ENCODE measurements at places on chromosomes 2 and 18.
A peak's percentile ranks its signal among the peaks of the same experiment; 100 is the strongest.

GRCh38 chr2:132979339-132980093, 309.5 kb upstream of the LYPD1 start:
- no peak for DNase-seq

DNA sequence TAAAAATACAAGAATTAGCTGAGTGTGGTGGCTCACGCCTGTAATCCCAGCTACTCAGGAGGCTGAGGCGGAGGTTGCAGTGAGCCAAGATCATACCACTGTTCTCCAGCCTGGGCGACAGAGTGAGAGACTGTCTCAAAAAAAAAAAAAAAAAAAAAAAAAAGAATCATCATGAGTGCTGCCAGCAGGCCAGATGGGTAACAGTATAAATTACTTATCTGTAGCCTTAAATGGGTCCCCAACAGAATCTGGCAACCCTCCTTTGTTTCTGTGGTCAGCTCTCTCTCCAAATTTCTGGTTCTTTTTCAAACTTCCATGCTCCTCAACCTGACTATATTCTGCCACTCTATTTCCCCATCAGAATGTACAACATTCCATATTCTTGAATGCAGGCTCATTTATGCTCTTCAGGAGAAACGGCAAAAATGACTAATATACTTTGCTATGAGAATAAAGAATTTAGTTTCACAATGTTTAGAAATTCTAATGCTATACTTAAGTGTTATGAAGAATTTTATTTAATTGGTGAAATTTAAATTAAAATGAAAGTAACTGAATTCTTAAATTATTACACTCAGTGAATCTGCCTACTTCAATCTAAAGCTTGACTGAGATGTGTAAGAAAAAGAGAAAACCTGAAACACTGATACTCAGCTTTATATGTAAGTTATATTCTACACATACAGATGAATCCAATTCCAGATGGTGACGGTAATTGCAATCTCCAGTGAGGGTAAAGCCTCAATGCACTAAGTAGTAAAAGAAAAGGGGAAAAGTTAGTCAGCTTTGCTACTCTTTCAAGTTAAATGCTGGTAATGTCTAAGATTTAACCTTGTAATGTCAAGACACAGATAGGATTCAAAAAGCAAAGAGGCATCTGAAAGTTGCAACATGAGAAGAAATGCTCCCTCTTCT, 24.8 kb downstream of the LPIN2 start:
- peak; percentile 86 for DNase-seq

DNA sequence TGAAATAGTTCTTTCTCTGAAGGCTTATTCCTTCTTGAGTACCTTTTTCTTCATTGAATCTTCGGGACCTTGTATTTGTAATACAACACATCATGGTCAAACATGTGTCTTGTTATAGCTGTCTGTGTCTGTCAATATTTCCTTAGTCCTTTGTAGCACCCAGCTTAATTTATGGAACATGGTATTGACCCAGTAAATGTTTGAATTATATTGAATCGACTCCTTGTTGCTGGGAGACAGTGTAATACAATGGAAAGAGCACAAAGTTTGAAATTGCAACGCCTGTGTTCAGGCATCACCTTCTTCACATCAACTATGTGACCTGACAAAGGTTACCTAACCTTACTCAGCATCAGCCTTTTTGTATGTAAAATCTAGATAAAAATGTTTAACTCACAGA, 267.2 kb upstream of the CYRIA start:
- DNase-seq: no peak

DNA sequence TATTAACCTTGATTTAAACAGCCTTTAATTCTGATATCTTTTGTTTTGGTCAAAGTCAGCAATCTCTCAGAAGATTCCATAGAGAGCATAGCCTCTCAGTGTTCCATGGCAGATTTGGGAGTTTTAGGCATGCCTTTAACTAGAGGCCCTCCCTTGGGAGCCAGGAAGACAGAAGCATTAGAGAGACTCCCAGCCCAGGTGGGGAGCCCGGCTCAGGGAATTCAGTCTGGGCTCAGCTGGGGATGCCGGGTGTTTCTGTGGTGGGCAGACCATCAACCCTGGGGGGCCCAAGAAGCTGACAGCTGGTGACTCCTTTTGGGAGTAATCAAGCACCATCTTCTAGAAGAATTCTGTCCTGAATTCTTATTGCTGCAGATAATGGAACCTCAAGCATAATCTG, 99.7 kb upstream of the CELF4 start:
- no peak for DNase-seq

GRCh38 chr2:71389384-71390072, 57.9 kb downstream of the ZNF638 start:
- DNase-seq: no peak

DNA sequence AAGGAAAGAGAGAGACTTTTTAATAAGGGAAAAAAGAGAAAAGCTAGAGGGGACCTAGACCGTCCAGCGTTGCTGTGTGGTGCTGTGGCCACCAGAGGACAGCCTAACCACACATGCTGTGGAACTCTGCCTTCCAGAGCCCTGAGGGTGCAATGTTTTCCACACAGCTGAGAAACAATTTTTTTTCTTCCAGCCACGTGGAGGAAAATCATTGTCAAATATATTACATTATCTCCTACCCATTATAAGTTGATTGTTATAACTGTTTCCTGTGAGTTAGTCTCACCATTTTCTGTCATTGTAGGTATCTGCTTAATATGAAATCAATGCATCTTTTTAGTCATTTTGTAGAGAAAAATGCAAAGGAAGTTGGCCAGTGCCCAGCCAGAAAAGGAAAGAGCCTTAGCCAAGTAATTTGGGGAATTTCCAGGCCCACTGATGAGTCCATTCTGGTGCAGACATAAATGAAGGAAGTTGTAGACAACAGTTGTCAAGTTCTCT, 5.9 kb upstream of the MRPL19 start:
- peak; percentile 67 for DNase-seq

DNA sequence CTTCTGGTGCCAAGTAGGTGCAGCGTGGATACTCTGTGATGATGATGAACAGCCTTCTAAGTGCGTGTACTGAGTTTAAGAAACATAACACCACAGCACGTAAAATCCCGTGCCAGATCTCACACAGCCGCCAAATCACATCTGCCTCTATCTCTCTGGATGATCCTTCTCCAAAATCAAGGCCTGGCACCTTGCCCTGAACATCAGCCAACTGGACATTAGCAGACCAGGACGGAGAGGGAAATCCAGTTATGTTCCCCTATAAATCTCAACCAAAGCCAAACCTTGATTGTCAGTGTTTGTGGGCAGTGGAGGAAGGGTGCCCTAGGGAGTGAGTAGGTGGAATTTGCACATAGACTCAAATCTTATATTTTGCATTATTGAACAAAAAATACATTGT, 164.3 kb downstream of the MIB1 start:
- no peak for DNase-seq

GRCh38 chr2:53970724-53971602, at the start of gene PSME4:
PSME4 (minus strand) TSS chr2:53970993; CDS start chr2:53970784, 209 bp downstream.
- DNase-seq: peak; percentile 92

DNA sequence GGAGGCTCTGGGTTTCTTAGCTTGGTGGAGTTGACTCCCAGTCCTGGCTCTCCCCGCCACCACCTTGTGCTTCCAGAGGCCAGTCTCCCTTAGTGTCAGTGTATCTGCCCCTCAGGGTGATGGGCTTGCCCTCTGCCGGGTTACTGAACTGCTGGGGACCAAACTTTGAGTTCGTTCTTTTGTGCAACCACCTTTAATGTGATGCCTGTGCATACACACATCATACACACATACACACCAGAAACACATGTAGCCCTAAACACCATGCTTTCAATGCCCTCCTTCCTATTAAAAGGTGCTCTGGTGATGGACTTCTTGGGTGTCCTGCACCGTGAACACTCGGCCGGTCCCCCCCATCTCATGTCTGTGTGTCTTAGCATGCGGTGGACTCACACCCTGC, 315.1 kb upstream of the EPAS1 start:
- DNase-seq: no peak

DNA sequence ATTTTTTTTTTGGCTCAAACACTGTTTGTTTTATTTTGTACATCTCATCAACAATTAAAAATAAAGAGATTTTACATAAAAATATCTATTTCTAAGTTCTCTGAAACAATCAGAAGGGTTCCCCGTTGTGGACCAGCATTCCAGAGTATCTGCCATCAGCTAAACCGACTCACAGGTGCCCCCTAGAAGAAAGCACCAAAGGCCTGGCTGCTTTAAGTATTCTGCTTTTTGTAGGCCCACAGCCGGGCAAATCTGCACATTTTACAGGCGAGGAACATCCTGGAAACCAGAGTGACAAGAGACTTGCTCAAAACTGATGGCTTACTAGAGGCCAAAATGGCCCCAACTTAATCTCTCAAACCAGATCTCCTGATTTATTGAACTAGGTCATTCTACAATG, 82.2 kb upstream of the SETBP1 start:
- DNase-seq: no peak

DNA sequence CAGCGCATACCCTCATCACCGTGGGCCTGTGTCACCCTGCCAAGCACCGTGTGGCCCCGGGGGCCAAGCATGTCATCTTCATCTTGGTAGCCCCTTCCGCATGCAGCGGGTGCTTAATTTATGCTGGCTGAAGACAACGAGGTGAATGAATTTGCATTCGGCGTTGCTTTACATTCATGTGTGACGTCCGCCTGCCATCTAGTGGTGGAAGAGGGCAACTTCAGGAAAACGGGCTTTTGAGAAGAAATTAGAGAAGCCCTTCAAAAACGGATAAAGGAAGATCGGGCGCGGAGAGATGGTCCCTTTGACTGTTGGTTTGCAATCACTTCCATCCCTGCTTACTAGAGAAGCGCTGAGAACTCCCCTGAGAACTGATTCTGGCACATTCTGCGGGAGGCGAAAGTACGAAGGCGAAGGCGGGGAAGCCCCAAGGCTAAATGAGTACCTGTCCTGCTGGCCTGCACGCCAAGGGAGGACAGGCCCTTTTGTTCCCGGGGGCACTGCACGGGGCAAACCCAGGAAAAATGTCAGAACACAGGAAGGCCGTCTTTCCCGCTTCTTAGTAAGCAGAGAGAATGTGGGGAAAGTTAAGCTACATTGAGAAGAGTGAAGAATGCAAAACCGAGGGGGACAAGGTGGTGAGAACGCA, 145.9 kb downstream of the ZNF516 start:
- DNase-seq: peak; percentile 64

DNA sequence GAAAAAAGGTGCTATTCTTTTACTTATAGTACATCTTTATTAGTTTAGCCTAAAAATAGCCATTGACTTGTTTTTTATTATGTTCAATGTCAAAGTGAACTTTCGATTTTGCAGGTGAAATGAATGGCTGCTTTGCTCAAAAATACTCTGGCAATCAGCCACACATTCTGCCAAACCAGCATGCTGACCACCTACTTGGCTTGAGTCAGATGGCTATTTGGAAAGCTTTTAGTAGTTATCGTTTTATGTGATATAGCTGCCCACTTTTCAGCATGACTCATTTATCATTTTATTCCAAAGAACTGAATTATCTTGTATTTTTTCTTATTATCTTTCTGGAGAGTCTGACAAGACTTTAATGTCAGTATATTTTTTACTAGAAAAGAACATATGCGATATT, 1615.8 kb upstream of the TMEFF2 start:
- DNase-seq: no peak

- no peak for DNase-seq
Observed at GRCh38 chr2:192064459-192064858, 130.3 kb downstream of the TMEFF2 start.

- peak; percentile 53 for DNase-seq
Observed at GRCh38 chr18:74625157-74625556, 27.5 kb downstream of the ZNF407 start.

GRCh38 chr2:121640380-121641316, 8.6 kb downstream of the CLASP1 start:
- DNase-seq: no peak

DNA sequence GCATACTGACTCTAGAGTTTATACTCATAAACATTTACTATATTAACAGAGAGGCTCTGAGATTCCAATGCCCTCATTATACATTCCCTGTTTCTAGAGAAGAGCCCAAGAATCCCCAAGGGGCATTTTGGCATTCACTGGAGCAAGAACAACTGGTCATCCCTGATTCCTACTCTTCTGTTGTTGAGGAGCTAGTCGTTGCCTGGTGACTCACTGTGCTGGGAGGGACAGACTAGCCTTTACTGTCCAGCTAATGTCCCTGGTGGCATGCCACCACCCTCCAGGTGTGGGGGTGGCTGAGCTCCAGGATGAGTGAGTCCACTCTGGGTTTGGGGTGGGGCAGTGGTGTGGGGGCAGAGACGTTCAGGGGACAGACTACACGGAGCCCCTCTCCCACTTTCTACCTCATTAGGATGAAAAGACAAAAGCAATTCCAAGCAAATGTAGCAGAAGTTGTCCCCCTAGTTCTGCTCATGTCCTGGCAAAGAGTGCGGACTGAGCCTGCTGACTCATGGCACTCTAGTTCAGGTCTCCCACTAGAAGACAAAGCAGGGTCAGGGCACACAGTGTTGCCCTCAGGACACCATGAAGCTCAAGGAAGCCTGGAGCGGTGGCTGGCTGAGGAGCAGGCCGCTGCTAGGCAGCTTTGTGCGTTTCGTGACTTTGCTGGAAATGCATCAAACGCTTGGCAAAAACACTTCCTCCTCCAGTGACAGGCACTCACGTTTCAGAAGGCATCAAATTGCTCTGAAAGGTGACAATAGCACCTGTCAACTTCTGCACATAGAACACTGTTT, 49.4 kb downstream of the RHOB start:
- DNase-seq: peak; percentile 92

DNA sequence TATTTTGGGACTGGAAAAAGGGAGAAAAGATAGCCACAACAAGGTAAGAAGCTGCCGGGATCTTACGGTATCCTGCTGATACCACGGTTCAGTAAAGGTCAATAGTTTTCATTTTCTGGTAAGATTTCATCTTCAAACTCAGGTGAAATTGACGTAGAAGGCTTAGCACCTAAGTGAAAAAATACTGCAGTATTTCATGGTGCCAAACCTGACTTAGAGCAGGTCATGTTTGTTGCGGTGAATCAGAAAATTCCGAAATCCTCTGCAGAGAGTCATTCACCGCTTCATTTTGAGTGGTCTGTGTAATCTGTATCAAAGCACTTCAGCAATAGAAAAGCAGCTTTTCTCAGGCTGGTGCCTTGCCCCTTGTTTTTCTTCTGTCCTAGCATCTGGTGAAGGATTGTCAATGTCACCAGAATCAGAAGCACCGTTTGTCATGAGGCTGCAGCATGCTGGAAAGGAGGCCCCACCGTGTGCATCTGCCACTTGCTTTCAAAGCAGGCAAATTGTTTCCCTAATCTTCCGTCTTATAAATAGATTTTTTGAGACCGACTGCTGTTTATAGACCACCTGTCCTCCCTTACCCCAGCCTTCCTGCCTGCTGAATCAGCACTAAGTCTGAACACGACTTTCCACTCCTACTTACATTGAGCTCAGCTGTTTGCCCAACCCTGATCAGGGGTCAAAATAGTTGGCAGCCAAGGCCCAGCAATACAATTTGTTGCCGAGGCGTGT, 156.3 kb downstream of the EML6 start:
- no peak for DNase-seq

DNA sequence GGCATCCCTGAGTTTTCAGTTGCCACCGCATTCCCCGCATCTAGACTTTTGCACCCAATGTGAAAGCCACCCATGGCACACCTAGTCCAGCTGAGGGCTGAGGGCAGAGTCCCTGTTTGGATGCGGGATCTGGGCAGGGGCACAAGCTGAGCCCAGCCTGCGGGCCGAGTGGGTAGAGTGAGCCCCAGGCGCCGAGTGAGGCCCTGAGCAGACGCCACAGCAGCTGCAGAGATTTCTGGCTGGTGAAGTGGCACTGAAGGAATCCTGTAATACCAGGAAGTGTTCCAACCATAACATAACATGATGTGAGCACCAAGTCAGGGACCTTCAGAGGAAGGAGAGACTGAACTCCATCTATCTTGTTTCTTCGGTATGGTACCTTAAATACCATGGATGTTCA, 27.7 kb upstream of the FRZB start:
- peak; percentile 59 for DNase-seq
